ENCODE measurements at places on chromosomes 4 and X.

DNA sequence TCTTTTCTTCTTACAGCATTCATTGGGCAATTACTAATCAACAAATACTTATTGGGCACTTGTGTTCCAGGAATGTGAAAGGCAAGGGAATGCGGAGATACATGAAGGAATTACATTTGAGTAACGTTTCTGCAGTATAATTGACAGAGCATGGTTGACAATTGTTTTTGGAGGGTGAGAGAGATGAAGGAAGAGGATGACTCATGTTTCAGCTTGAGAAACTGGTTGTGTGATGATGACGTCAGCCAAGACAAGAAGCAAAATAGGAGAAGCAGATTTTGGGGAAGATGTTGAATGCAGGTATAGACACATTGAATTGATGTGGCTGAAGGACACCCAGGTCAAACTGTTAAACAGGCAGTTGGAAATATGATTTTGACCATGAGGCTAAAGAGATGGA, 8.0 kb upstream of the CPEB2 start:
- DNase-seq = no peak

DNA sequence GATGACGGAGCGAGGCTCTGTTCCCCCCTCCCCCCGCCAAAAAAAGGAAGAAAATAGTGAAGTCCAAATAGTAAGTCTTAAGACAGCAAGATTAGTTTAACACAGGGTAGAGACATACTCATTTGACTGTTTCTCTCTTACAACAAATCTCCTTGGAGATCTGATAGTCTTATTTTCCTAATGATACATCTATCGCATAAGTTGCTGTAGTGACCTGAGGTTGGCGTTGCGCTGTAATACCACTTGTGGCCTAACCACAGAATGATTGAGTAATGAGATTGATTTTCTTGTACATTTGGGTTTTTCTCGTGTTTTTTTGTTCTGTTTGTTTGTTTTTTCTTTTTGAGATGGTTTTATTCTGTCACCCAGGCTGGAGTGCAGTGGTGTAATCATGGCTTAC, 27.2 kb downstream of the OCIAD1 start:
- DNase-seq = no peak

GRCh38 chrX:17242470-17242869, 132.5 kb upstream of the NHS start:
- DNase-seq = no peak

DNA sequence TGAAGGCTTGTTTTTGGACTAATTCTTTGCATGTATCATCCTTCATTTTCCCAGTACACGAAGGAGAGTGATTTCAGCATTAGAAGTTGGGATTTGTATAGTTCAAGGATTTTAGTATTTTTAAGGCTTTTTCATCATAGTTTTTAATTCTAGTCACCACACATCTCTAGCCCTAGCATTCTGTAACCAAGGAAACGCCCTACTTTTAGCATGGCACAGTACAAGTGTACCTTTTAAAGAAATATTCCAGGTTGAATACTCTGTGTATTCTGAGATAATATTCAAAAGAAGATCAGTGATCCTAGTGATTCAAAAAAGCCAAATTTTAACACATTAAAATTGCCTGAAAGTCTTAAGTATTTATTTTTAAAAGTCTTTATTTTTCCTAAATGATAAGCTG, 150.5 kb downstream of the RAP1GDS1 start:
- DNase-seq = no peak

DNA sequence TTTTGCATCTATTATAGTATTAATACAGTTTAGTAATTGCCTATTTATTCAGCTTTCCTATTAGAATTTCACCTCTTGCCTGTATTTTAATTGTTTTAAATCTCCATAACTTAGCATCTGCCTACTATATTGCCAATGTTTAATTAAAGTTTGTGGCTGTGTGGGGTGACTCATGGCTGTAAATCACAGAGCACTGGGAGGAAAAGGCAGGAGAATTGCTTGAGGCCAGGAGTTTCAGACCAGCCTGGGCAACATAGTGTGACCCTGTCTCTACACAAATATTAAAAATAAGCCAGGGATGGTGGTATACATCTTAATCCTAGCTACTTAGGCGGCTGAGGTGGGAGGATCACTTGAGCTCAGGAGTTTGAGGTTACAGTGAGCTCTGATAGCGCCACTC, 14.5 kb upstream of the CCSER1 start:
- no peak for DNase-seq
